ENCODE measurements at places on chromosomes 1 and 21. TPM values are rescaled to one million over a fixed set of nuclear protein-coding genes. Genes with fewer than 3 reads are reported as not detected.

GRCh38 chr1:42264511-42265190, 70.4 kb downstream of the FOXJ3 start:
- no peaks in the 10 kb centered on the region for H3K36me3 ChIP-seq
- DNase-seq = no peak
- H3K27ac ChIP-seq = no peak overlapping the region
- peaks cover 17% of the 10 kb centered on the region for H3K4me1 ChIP-seq

DNA sequence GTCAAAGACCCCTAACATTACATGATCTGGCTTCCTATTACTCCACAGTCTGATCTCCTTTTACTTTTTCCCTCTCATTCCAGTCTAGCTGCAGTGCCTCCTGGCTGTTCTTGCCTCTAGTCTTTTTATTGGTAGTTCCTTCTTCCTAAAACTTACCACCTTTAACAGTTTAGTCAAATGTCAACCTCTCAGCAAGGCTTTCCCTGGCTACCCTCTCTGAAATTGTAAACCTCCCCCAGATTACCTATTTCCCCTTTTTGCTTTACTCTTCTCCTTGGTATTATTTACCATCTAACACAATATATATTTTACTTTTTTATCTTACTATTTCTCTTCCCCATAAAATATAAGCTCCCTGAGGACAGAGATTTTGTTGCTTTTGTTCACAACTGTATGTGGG, 129.6 kb downstream of the CLEC20A start:
- H3K27me3 ChIP-seq = no peaks in the 10 kb centered on the region
- H3K4me1 ChIP-seq = peaks cover 10% of the 10 kb centered on the region
- no peaks in the 10 kb centered on the region for H3K36me3 ChIP-seq
- no peak overlapping the region for H3K27ac ChIP-seq

- H3K4me1 ChIP-seq = peaks cover 30% of the 10 kb centered on the region
- no peaks in the 10 kb centered on the region for H3K27me3 ChIP-seq
- DNase-seq = no peak
- H3K27ac ChIP-seq = peak overlapping the region; percentile 28
Observed at GRCh38 chr1:86788300-86789206, 84.2 kb downstream of the SH3GLB1 start.

DNA sequence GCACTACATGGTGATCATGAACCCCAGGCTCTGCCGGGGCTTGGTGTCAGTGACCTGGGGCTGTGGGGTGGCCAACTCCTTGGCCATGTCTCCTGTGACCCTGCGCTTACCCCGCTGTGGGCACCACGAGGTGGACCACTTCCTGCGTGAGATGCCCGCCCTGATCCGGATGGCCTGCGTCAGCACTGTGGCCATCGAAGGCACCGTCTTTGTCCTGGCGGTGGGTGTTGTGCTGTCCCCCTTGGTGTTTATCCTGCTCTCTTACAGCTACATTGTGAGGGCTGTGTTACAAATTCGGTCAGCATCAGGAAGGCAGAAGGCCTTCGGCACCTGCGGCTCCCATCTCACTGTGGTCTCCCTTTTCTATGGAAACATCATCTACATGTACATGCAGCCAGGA, 589 bp downstream of the OR2W3 start:
- H3K27ac ChIP-seq = no peak overlapping the region
- DNase-seq = no peak
- H3K4me1 ChIP-seq = no peaks in the 10 kb centered on the region
- no peaks in the 10 kb centered on the region for H3K27me3 ChIP-seq
- no peaks in the 10 kb centered on the region for H3K36me3 ChIP-seq
- H3K4me3 ChIP-seq = no peak overlapping the region

- H3K4me1 ChIP-seq = peaks cover 12% of the 10 kb centered on the region
- no peak overlapping the region for H3K27ac ChIP-seq
- no peaks in the 10 kb centered on the region for H3K36me3 ChIP-seq
Observed at GRCh38 chr1:201614262-201615015, 75.5 kb downstream of the NAV1 start.

- H3K4me3 ChIP-seq = no peak overlapping the region
- no peaks in the 10 kb centered on the region for H3K27me3 ChIP-seq
- H3K27ac ChIP-seq = no peak overlapping the region
Observed at GRCh38 chr1:41936107-41936506, 17.4 kb upstream of the HIVEP3 start.

GRCh38 chr1:50955116-50955515, 5.0 kb downstream of the FAF1 start:
- H3K27me3 ChIP-seq = no peaks in the 10 kb centered on the region
- no peak for DNase-seq
- no peaks in the 10 kb centered on the region for H3K36me3 ChIP-seq
- no peak overlapping the region for H3K27ac ChIP-seq

- no peaks in the 10 kb centered on the region for H3K36me3 ChIP-seq
- DNase-seq = no peak
- H3K27me3 ChIP-seq = no peaks in the 10 kb centered on the region
- H3K4me1 ChIP-seq = no peaks in the 10 kb centered on the region
- no peak overlapping the region for H3K27ac ChIP-seq
- no peak overlapping the region for H3K4me3 ChIP-seq
Observed at GRCh38 chr1:69121723-69122122, 446.0 kb upstream of the LRRC7 start.

- no peak overlapping the region for H3K4me3 ChIP-seq
- no peaks in the 10 kb centered on the region for H3K36me3 ChIP-seq
- no peaks in the 10 kb centered on the region for H3K27me3 ChIP-seq
- no peak overlapping the region for H3K27ac ChIP-seq
- DNase-seq = no peak
Observed at GRCh38 chr1:65741993-65742392, 50.7 kb upstream of the PDE4B start.

- peaks cover 6% of the 10 kb centered on the region for H3K4me1 ChIP-seq
- H3K27ac ChIP-seq = no peak overlapping the region
- no peak overlapping the region for H3K4me3 ChIP-seq
- H3K27me3 ChIP-seq = peaks cover 89% of the 10 kb centered on the region
- no peak for DNase-seq
- H3K36me3 ChIP-seq = no peaks in the 10 kb centered on the region
Observed at GRCh38 chr1:39685071-39685470, 6.2 kb downstream of the HPCAL4 start.

GRCh38 chr21:16550917-16551741, 821.3 kb downstream of the USP25 start:
- H3K36me3 ChIP-seq = no peaks in the 10 kb centered on the region
- no peaks in the 10 kb centered on the region for H3K4me1 ChIP-seq
- no peaks in the 10 kb centered on the region for H3K27me3 ChIP-seq
- H3K27ac ChIP-seq = no peak overlapping the region
- no peak overlapping the region for H3K4me3 ChIP-seq

- H3K36me3 ChIP-seq = no peaks in the 10 kb centered on the region
- H3K4me3 ChIP-seq = no peak overlapping the region
- H3K27ac ChIP-seq = no peak overlapping the region
- no peaks in the 10 kb centered on the region for H3K27me3 ChIP-seq
Observed at GRCh38 chr1:51310871-51311613, 19.3 kb downstream of the TTC39A start.

- no peak overlapping the region for H3K4me3 ChIP-seq
- peaks cover 58% of the 10 kb centered on the region for H3K4me1 ChIP-seq
- no peaks in the 10 kb centered on the region for H3K36me3 ChIP-seq
- H3K27ac ChIP-seq = peak overlapping the region; percentile 73
Observed at GRCh38 chr1:224203243-224204016, 20.4 kb downstream of the DEGS1 start.

- no peaks in the 10 kb centered on the region for H3K27me3 ChIP-seq
- no peaks in the 10 kb centered on the region for H3K36me3 ChIP-seq
- peak overlapping the region; percentile 17 for H3K4me3 ChIP-seq
Observed at GRCh38 chr1:203769505-203770343, 4.7 kb downstream of the LAX1 start.

- peaks cover 5% of the 10 kb centered on the region for H3K4me1 ChIP-seq
- no peak for DNase-seq
Observed at GRCh38 chr1:100866041-100866900, 28.4 kb downstream of the EXTL2 start.

- H3K36me3 ChIP-seq = no peaks in the 10 kb centered on the region
- DNase-seq = no peak
- no peak overlapping the region for H3K4me3 ChIP-seq
Observed at GRCh38 chr1:14794906-14795305, 196.4 kb downstream of the KAZN start.

- no peak overlapping the region for H3K27ac ChIP-seq
- H3K4me3 ChIP-seq = no peak overlapping the region
- peaks cover 45% of the 10 kb centered on the region for H3K36me3 ChIP-seq
- no peaks in the 10 kb centered on the region for H3K27me3 ChIP-seq
- peaks cover 3% of the 10 kb centered on the region for H3K4me1 ChIP-seq
Observed at GRCh38 chr21:31130821-31131220, 92.5 kb upstream of the KRTAP19-8 start.

- no peak overlapping the region for H3K27ac ChIP-seq
- no peaks in the 10 kb centered on the region for H3K36me3 ChIP-seq
- no peak for DNase-seq
- H3K4me1 ChIP-seq = peaks cover 49% of the 10 kb centered on the region
Observed at GRCh38 chr1:42315500-42315899, 19.5 kb downstream of the FOXJ3 start.

DNA sequence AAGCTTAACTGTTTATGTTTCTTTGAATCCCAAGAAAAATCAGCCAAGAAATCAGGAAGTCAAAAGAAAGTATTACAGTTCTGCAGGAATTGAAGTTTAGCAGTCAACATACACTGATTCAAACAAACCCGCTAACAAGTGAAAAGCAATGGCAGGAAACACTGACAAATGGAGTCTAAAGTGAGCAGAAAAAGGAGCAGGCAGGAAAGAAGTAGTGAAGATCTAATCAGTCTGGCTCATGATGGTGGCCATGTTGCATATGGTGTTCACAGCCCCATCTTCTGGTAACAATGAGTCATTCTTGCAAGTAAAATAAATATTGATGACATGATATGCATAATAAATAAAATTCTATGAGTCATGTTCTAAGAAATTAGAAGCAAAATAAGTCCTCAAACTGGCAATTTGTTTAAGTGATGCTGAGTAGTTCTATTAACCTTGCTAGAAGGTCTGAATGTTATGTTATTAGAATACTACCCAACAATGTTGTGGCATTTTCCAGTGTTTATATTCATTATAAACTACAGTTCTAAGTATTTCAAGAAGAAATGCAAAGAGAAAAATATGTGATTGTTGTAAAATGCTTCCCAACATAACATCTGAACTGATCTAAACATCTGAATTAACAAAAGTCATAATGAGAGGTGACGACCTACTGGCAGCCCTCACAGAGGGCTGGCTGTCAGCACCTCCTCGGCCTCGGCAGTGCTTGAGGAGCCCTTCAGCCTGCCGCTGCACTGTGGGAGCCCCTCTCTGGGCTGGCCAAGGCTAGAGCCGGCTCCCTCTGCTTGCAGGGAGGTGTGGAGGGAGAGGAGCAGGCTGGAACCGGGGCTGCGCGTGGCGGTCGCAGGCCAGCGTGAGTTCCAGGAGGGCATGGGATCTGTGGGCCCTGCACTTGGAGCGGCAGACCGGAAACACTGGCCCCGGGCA, 5.7 kb upstream of the ACBD6 start:
- peaks cover 6% of the 10 kb centered on the region for H3K4me1 ChIP-seq
- no peak overlapping the region for H3K4me3 ChIP-seq
- no peaks in the 10 kb centered on the region for H3K27me3 ChIP-seq
- DNase-seq = no peak

S100B gene
- 15.2 TPM for total RNA-seq

BTF3L4 gene
- total RNA-seq = 58.1 TPM

NKAIN1 gene
- total RNA-seq = 2.5 TPM

SLC45A1 gene
- total RNA-seq = 1.6 TPM

RAD54L gene
- total RNA-seq = 2.3 TPM

OR2L8 gene
- not detected for total RNA-seq

CDC42SE1 gene
- 116 TPM for total RNA-seq

PKNOX1 gene
- total RNA-seq = 12.6 TPM
